ENCODE measurements at places on chromosomes 7 and 10.

DNA sequence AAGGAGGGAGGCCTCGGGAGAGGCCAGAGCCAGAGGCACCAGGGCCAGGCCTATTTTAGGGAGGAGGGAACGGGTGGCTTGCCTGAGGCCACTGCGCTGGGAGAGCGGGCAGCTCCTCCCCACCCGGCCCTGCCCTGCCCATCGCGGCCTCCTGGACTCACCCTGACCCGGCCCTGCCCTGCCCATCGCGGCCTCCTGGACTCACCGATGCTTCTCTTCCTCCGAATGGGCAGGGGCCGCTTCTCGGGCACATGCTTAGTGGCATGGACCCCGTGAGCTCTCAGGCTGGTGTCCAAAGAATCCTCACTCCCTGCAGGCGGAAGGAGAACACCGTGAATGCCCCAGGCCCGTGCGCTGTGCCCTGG is 7.5 kb downstream of the PDGFA start:
- no peak for DNase-seq

- no peak for DNase-seq
These were observed 420.2 kb downstream of the PTPRN2 start for GRCh38 chr7:158167373-158167772.

DNA sequence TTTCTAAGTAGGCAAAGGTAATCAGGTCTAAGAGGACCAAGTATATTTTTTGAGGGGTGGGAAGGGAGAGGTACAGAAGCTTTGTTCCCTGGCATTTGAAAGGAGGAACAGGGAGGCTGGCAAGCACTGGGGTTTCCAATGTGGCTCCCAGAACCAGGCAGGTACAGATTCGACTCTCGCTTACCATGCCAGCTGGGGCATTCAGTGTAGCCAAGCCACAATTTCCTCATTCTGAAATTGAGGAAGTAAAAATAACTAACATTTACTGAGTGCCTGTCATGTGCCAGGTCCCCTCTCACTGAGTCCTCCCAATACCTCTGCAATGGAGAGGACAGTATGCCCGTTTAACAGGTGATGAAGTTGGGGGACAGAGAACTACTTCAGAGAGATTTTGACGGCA is 45.9 kb upstream of the BET1 start:
- no peak for DNase-seq

DNA sequence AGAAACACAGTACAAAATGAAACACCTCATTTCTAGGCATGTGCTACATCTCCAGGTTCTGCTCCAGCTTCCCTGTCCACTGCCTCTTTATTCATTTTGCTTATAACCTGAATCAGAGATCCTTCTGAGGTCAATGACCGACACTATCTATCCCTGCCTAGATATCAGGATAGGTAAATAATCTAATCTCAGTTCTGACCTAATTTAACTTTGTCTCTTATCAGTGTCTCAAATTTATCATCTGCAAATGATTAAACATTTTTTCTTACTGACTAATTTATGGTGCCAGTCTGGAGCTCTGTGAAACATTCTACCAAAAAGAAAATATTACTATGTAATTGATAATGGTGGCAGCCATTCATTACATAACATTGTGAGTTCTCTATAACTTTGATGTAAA is 61.1 kb downstream of the SGCE start:
- DNase-seq = no peak

DNA sequence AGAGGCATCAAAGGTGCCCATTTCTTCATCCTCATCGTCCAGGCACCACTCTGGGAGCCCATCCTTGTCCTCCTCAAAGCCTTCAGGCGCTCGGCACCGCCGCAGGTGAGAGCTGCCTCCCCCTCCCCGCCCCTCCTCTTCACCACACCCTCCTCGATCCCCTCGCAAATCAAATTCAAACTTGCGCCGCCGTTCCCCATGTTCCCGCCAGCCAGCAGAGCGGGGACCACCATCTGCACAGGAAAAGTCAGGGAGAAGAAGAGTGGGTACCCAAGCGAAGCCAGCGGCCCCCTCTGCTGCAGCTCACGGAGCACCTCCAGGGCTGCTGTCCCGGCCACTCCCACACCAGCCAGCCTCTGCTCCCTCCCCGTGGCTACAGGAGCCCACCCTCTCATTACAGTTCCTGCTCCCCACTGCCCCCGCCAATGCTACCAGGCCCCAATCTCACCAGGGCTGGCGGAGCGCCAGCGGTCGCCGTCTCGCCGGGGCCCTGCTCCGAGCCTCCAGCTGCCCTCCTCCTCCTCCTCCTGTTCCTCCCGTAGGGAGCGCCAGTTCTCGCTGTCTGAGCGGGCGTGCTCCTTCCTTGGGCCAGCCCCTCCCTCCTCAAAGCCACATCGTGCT is 7.7 kb downstream of the GIGYF1 start:
- no peak for DNase-seq

DNA sequence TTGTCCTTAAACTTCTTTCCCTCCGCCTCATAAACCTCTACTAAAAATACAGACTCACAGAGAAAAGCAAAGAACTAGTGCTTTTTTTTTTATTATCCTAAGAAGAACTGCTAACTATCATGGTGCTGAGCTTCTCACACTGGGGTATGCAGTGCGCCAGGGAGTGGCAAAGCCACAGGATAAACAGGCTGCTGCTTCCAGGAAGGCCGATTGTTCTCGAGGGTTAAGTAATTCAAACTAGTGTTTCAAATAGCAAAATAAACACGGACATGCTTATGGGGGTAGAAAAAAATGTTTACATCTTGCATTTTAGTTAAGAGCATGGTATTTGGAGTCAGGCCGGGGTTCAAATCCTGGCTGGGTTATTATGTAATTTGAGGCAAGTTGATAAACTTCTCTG is 157.0 kb downstream of the TAX1BP1 start:
- DNase-seq = no peak
